ENCODE measurements at places on chromosomes 11 and 22. TPM values are rescaled to one million over a fixed set of nuclear protein-coding genes. Genes with fewer than 3 reads are reported as not detected.

The TRIM22 gene
- total RNA-seq = 33.7 TPM

The C22orf15 gene
- total RNA-seq = not detected

The OSM gene
- total RNA-seq = 1.4 TPM

The TRIM48 gene
- total RNA-seq = not detected

The UPK3A gene
- 0.29 TPM for total RNA-seq

DNA sequence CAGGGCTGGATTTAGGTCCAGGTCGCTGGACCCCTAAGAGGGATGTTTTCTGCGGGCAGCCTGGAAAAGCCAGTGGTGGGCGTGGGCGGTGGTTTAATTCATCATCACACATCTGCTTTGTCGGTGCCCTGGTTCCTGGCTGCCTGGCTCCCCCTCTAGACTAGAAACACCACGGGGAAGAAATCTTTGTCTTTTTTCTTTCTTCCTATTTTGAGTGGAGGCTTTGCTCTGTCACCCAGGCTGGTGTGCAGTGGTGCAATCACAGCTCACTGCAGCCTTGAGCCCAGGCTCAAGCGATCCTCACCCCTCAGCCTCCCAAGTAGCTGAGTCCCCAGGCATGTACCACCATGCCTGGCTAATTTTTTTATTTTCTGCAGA, 86.6 kb upstream of the LINC01488 start:
- no peak for DNase-seq

DNA sequence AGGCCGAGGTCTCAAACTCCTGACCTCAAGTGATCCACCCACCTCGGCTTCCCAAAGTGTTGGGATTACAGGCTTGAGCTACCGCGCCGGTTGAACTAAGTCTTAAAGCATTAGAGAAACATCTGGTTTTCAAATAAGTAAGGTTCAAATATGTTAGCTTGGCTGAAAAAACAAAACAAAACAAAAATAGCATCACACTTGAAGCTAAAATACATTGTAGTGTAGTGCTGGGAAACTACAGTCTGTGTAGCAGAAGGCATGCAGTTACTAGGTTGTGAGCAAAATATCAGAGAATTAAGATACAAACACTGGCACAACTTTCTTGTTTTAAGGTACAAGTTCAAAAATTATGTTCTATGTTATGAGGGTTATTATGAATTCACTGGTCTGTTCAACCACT, 224.8 kb upstream of the CHORDC1 start:
- DNase-seq = no peak

DNA sequence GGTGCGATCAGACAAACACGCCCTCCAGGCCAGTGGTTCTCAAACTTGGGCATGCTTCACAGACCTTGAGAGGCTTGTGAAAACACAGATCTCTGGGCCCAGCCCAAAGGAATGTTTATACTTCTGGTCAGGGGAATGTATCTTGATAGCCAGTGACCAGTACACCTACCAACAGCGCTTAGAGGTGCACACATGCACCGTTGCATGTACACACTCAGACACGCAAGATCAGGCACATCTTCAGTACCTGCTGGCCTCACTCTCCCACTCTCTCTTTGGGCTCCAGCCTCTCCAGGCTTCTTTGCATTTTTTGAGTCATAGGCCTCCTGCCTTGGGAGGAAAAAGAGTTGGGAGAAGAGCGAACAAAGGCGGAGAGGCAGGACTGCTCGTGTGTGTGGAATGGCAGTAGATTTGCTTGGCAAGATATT, 11.7 kb upstream of the FXYD6 start:
- no peak for DNase-seq

GRCh38 chr11:107702723-107703122, 9.1 kb downstream of the SLN start:
- no peak for DNase-seq

Measured in left cardiac atrium (tissue), 4 donors.